G401 (cell line): ENCODE measurements at places on chromosomes 16 and 17. TPM values are rescaled to one million over a fixed set of nuclear protein-coding genes. Genes with fewer than 3 reads are reported as not detected.

GRCh38 chr16:23768581-23768980 lies 13.8 kb downstream of the CHP2 start:
- DNase-seq: no peak

Gene IGSF6
- not detected in 2 replicates for total RNA-seq

Gene MRPS7
- 87.4 and 107 TPM in 2 replicates for total RNA-seq

Gene ADGRG3
- total RNA-seq: not detected in 2 replicates

Gene KRTAP2-2
- total RNA-seq: not detected in 2 replicates

- no peak for DNase-seq
Measured at GRCh38 chr16:85754413-85754812, 3.5 kb upstream of the C16orf74 start.

DNA sequence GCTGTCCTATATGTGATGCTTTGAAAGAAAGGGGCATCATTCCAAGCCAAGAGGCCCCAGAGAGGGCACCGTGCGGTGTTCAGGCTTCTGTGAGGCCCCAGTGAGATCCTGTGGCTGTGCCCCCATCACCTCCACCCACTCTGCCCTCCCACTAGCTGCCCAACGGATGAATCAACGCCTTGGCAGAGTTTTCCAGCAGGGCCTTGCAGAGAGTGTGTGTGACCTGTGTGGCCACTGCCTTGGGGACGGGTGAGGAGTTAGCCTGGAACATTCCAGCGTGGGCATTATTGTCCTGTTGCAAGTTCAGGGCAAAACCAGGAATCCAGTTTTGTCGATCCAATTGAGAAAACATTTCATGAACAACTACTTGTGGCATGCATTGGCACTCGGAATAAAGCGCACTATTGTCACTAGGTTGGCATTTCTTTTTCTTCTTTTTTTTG lies 53.7 kb downstream of the SF3B3 start:
- no peak for DNase-seq

Gene ARL5C
- not detected in 2 replicates for total RNA-seq

- DNase-seq: no peak
Measured at GRCh38 chr16:67364600-67365235, 28.6 kb downstream of the TPPP3 start.

DNA sequence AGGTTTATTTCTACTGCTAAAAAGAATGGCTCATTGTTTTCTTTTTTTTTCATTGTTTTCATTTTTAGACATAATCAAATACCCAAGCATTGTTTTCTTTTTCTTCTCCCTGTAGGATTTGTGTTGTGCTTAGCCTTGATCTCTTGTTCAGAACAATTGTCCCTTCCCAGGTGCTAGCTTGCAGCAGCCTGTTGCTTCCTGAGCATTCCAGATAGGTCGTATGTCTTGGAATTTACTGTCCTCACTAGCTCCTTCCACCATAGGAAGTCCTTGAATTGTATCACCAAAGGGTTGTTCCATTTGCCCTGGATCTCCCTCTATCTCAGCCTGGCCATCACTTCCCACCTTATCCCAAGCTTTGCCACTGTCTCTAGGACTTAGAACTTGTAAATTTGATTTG lies 10.0 kb upstream of the VPS4A start:
- DNase-seq: no peak

Gene ENPP7
- total RNA-seq: not detected in 2 replicates

DNA sequence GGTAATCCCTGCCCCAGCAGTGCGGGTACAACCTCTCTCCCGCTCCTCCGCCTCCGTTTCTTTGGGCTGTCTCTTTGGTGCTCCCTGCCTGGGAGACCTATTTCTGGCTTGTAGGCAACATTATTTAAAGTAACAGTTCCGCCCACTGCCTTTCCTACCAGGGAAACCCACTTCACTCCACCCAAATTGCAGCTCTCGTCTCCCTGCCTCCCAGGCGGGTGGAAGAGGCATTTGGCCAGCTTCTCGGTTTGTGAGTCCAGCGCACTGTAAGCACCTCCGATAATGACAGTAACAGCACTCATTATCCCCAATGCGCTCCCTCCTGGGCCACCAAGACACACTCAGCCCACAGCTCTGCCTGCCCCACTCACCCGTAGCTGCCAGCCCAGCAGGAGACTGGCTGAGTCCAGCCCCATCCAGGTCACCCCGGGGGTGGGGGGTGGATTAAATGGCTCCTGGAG lies 165.1 kb upstream of the CDC42EP4 start:
- DNase-seq: no peak

Gene OR1D2
- not detected in 2 replicates for total RNA-seq

Gene CACNG5
- total RNA-seq: not detected in 2 replicates

- DNase-seq: no peak
Measured at GRCh38 chr16:84292011-84292410, 2.7 kb upstream of the WFDC1 start.

Gene SLC43A2
- total RNA-seq: 22.1 and 39.7 TPM in 2 replicates

- DNase-seq: no peak
Measured at GRCh38 chr16:72677662-72678447, 370.1 kb downstream of the ZFHX3 start.

- DNase-seq: no peak
Measured at GRCh38 chr17:32440722-32441121, 3.6 kb upstream of the PSMD11 start.

Gene TXNL4B
- total RNA-seq: 17.0 and 27.5 TPM in 2 replicates

Gene KRTAP1-5
- total RNA-seq: not detected in 2 replicates

DNA sequence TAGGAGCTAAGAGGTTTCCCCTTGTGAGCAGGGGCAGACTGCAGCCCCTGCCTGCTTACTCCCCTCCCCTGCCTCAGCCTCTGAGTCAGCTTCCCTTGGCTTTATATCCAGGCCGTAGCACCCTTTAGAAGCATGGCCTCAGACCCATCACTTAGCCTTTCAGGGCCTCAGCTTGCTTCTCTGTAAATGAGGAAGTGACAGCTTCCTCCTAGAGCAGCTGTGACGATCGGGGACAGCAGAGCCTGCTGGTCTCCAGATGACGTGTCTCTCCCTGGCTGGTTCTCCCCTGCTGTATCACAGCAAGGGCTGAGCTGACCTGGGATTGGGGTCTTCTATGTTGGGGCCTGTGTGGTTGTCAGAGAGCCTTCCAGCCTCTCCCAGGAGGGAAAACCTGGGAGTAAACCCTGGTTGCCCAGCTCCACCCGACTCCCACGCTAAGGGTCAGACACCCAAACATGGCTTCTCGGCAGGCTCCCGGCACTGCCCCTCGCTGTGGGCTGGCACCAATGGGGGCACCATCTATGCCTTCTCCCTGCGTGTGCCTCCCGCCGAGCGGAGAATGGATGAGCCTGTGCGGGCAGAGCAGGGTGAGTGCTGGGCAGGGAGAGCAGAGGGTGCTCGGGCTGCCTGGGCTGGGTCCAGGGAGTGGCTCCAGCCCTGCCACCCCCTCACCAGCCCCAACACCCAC lies 16.3 kb upstream of the MYO15B start:
- no peak for DNase-seq

DNA sequence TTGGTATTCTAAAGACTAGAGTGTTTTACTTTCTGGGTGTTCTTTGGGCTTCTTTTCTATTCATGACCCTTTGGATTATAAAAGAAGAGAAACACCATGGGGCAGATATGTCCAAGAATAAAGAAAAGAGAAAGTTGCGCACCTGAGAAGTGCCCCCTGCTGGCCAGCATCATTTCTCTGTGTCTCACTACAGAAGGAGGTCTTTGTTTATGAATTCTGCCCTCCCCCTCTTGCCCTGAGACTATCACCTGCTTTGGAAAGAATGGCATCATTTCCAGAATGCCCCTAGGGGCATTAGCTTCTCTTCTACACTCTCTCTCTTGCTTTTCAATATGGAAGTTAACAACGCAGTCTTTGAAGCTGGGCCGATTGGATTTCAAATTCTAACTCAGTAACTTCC lies 45.0 kb downstream of the CDH13 start:
- no peak for DNase-seq

GRCh38 chr17:77529328-77529650 lies 388.5 kb downstream of the SEC14L1 start:
- DNase-seq: peak; percentile 13

- peak; percentile 25 for DNase-seq
Measured at GRCh38 chr17:68972119-68972704, 17.0 kb upstream of the ABCA8 start.

Gene ASGR2
- total RNA-seq: not detected in 2 replicates

Gene OR1A1
- total RNA-seq: not detected in 2 replicates

DNA sequence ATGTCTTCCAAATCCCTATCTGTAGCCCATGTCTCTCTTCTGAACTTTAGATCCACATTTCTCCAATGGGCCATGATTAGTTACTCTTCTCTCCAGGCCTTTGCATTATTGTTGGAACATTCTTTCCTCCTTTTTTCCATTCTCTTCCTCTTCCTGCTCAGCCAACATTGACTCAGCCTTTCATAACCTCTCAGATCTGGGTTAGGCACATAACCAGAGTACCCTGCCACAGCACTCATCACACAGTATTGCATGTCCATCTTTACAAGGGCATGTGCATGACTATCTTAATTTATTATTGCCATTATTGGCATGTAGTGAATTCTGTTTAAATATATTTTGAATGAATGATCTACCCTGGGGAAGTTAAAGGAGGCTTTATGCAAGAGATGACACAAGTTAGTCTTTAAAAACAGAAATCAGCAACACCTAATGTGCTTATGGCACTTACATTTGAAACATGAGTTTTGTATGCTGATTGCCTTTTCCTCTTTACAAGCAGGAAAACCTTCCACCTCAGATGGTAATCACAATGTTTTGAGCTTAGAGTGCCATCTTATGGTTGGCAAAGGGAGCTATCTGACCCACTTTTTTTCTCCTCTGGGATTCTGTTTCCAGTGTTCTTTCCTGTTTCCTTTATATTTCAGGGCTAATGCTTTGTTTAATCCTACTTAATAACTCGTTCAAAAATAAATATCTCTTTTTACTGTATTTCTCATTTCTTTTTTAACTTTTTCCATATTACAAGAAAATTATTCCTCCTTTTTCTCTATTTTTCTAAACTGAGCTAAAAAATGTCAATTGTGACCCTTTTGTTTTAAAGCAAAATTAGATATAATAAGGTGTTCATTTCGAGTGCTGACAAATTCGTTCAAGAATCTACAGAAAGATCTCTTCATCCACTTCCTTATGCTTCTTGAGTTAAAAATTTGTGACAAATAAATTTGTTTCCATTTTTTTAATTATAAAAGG lies 151.0 kb upstream of the RBL2 start:
- peak; percentile 83 for DNase-seq

- no peak for DNase-seq
Measured at GRCh38 chr17:28326114-28326513, 7.1 kb downstream of the TMEM97 start.

Gene OTOA
- total RNA-seq: 0.10 and 0.74 TPM in 2 replicates

Gene MSLN
- total RNA-seq: 0.14 and 1.8 TPM in 2 replicates

Gene KRTAP1-1
- total RNA-seq: not detected in 2 replicates

DNA sequence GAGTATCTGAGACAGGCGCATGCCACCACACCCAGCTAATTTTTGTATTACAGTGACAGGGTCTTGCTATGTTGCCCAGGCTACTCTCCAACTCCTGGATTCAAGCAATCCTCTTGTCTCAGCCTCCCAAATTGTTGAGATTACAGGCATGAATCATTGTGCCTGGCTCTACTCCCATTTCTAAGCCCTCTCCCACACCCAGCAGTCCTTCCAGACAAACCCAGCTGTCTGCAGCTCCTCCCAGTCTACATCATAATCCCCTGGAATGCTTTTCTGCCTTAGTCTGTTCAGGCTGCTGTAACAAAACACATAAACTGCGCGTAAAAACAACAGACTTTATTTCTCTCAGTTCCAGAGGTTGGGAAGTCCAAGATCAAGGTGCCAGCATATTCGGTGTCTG lies 144.5 kb downstream of the GRIN2A start:
- no peak for DNase-seq

- no peak for DNase-seq
Measured at GRCh38 chr17:20156196-20157000, 147.2 kb downstream of the SPECC1 start.

- DNase-seq: no peak
Measured at GRCh38 chr17:58311429-58311894, 17.1 kb downstream of the TSPOAP1 start.

- DNase-seq: no peak
Measured at GRCh38 chr17:46273541-46274236, 21.2 kb upstream of the LRRC37A start.
